ENCODE measurements at places on chromosomes 3 and 15. TPM values are rescaled to one million over a fixed set of nuclear protein-coding genes. Genes with fewer than 3 reads are reported as not detected.

Gene GCHFR
- total RNA-seq = 7.0 TPM

Gene EPHB1
- 0.06 TPM for total RNA-seq

Gene C3orf49
- total RNA-seq = not detected

Gene DLL4
- 1.2 TPM for total RNA-seq

Gene ARNT2
- total RNA-seq = 13.2 TPM

Gene MYO5C
- total RNA-seq = 4.6 TPM

Gene MESP2
- total RNA-seq = 0.95 TPM

Gene NPAP1
- total RNA-seq = not detected

Gene SHQ1
- total RNA-seq = 16.2 TPM

Gene BUB1B
- 37.3 TPM for total RNA-seq

Gene CHRM5
- total RNA-seq = not detected

Gene NEIL1
- total RNA-seq = 3.2 TPM

Gene INKA1
- total RNA-seq = 3.0 TPM

Gene POPDC2
- 0.18 TPM for total RNA-seq

Gene CDC25A
- total RNA-seq = 8.9 TPM

Gene TERC
- total RNA-seq = not detected

Gene PATL2
- 0.28 TPM for total RNA-seq

Gene SLC28A2
- total RNA-seq = not detected

Gene XCR1
- not detected for total RNA-seq

Gene OXTR
- total RNA-seq = 9.2 TPM

Measured in A549 treated with ZK216348 at 1 μM for 4 hours (cell line).